ENCODE measurements at places on chromosomes 3 and 15. TPM values are rescaled to one million over a fixed set of nuclear protein-coding genes. Genes with fewer than 3 reads are reported as not detected.

The ZNF662 gene
- total RNA-seq = 0.40 TPM

The MNS1 gene
- total RNA-seq = 3.0 TPM

The DGKG gene
- total RNA-seq = 20.3 TPM

The ITIH4 gene
- not detected for total RNA-seq

The GREM1 gene
- total RNA-seq = not detected

The NTRK3 gene
- total RNA-seq = 0.10 TPM

DNA sequence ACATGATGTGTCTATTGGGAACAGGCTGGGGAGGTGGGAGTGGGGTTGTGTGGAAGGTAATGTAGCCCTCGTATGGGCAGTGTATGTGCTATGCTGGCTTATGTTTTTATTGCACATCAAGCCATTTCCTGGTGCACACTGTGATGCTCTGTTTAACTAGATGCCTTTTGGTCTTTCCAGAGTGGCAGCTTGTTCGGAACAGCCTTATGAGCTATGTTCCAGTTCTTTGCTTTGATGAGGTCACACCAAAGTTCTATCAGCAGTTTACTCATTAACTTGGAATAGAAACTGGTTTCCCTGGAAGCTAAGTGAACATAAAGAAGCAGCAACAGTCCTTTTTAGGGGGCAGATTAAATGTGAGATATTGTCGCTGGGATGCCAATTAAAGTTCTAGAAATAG lies 133.9 kb downstream of the DIPK2A start:
- DNase-seq = no peak

DNA sequence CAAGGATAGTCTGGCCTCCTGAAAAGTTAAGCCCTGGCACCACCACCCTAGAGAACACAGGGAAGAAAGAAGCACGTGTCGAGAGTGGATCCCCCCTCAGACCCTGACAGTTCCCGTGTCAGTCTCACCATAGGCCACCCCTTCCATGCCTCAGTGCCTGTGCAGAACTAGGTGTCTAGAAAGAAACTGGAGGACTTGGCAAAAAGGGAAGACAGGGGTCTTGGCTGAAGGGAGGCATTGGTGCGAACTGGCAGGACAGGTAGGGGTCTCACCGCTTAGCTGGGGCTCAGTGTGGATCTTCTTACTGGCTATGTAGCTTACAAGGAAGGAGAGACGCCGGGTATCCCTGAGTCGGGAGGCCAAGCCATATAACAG lies 518 bp downstream of the QARS1 start:
- no peak for DNase-seq

DNA sequence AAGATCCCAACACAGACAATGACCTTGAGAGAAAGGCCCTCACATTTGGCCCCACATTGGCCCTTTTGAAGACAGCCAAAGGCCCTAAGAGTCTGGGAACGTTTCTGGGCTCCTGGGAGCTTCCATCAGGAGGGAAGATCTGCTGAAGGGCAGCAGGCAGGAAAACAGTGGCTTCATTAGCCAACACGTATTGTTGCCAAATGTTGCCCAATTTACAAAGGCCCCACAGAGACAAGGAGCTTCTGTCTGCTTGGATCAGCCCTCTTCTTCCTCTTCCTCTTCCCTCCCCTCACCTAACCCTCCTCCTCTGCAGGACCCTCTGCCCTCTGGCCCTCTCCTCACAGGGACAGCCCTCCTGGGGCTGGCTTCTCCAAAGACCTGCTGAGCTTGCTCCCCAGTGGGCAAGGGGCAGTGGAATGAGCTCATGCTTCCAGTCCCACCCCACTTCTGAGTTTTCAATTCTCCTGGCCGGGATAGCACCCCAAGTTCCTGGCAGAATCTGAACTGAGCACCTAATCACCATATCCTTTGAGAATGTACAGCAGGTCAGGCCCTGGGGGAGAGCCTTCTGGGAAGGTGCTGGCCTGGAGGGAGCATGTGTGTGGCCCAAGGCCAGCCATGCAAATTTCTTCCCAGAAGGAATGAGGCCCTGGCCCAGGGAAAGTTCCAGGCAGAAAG lies 5.1 kb upstream of the LTF start:
- DNase-seq = no peak

DNA sequence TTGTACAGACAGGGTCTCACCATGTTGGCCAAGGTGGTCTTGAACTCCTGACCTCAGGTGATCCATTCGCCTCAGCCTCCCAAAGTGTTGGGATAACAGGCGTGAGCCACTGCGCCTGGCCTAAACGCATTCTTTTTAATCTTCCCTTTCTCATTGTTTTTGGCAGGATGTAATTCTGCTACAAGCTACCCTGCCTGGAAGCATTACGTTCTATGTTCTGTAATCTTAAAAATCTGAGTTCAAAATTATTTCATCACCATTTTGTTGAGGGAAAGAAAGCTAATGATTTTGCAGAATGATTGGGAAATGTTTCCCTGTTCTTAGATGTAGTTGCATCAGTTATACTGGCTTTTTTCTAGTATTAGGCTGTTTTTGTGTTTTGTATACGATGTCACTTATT lies 71.5 kb downstream of the RGMA start:
- no peak for DNase-seq

- no peak for DNase-seq
Observed at GRCh38 chr15:68217341-68217740, 12.2 kb downstream of the CLN6 start.

- DNase-seq = no peak
Observed at GRCh38 chr3:19931180-19931692, 2.8 kb downstream of the EFHB start.

GRCh38 chr15:63836579-63836978 lies 2.8 kb upstream of the HERC1 start:
- no peak for DNase-seq

- peak; percentile 100 for DNase-seq
Observed at GRCh38 chr3:123834631-123835030, 49.5 kb downstream of the MYLK start.

GRCh38 chr3:851098-851790 lies 241.6 kb upstream of the CNTN6 start:
- DNase-seq = peak; percentile 47

GRCh38 chr3:189636048-189636447 lies 4.9 kb downstream of the TP63 start:
- DNase-seq = no peak

DNA sequence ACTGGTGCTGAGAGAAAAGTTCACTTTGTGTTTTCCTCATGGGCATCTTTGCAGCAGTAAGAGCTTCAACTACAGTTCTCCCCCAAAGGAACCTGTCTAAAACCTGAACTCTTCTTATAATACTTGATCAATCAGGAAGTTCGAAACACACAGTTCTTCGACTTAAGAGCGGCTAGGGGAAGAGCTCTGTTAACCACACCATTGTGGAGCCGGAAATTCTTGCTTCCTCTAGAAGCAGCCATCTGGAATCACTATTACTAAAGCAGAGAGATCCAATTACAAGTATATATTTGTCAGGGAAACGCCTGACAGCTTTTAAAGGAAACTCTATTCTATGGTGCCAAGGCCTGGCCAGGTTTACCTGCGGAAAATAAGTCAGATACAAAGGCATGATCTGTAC lies 337.3 kb upstream of the CBLB start:
- DNase-seq = no peak

DNA sequence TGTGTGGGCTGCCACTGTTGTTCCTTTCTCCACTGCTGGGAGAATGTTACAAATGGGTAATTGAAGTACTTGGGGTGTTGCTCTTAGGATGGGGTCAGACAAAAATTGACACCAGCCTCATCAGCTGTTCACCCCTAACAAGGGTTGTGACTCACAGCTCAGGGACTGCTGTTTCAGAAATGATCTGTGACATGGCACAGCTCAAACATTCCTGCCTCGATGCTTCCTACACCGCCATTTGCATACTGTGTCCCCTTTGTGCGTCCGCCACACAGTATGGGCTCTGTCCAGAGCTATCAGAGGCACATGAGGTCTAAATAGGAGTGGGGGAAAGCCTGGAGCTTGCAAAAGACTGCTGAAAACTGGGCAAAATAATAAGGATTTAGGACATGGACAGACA lies 43.9 kb downstream of the CCNL1 start:
- DNase-seq = no peak

- no peak for DNase-seq
Observed at GRCh38 chr3:55452886-55453285, 34.2 kb downstream of the WNT5A start.

- no peak for DNase-seq
Observed at GRCh38 chr3:39094851-39095677, 12.4 kb downstream of the GORASP1 start.

DNA sequence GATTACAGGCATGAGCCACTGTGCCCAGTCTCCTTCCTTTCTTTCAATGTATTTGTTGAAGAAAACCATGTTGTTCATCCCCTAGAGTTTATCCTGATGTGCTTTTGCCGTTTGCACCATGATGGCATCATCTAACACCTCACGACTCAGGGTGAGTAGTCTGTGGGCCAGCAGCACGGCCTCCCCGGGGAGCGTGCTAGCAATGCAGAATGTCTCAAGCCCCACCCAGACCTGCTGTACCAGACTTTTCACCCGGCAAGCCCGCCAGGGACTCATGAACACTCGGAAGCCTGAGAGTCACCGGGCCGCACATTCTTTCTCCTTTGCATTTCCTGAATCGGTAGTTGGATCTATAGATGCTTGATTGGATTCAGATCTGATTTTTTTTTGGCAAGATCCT lies 64.6 kb downstream of the RPN1 start:
- no peak for DNase-seq

DNA sequence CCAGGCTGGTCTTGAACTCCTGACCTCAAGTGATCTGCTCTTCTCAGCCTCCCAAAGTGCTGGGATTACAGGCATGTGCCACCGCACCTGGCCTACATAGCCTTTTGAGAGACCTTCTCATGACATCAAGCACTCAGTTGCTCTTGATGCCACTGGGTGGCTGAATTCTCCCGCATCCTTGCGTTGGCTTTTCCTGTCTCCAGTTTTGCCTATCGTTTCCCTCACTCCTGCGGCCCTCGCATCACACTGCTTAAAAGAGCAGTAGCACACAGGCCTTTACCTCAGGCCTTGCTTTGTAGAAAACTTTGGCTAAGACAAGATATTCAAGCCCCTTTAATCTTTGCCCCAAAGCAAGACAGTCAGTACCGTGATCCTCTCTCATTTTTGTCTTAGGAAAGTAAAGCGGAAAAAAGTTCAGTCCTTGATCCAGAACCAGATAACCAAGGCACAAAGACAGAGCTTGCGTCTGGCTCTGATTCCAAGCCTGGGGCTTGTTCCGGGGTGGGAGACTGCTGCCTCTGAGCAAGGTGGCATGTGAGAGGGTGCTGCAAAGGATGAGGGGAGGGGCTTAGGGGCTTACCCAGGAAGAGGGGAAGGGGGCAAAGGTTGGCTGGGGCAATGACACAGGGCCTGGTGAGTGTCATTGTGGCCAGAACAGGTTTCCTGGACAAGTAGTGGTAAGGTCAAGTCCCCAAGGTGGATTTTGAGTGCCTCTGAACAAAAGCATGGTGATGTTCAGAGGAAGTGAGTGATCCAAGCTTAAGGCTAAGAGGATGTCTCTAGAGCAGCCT lies 175.0 kb upstream of the TLE3 start:
- no peak for DNase-seq

GRCh38 chr15:29939404-29939803 lies 117.1 kb upstream of the TJP1 start:
- DNase-seq = peak; percentile 79

- no peak for DNase-seq
Observed at GRCh38 chr15:74032606-74033561, 38.4 kb downstream of the PML start.

DNA sequence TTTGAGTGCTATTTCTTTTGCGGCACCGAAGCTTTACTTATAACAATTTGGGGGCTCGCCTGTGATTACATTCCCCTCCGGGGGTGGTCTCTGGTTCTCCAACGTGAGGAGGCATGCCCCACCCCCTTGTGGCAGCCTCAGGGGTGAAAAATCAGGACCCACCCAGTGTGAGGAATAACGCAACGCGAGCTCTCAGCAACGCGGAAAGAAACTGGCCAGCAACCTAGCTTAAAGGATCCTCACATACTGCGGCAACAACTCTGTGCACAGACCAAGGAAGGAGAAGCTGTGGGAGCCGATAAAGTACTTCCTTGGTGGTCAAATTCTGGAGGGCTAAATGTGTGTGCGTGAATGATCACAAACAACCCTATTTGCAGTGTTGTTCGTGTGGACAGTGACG lies 5.8 kb downstream of the IQCF1 start:
- DNase-seq = no peak

Data from HT1080 (cell line).